Activated T-helper 2 cell treated with anti-CD3 and anti-CD28 coated beads, Interferon-gamma antibody, Interleukin-2, Interleukin-4, amounts not matched to agents 10 μg/mL and 5 μg/mL and 100 μg/mL, durations not matched to agents 14 hours and 24 hours and 36 hours (primary cell): ENCODE measurements at places on chromosomes 1 and 21. TPM values are rescaled to one million over a fixed set of nuclear protein-coding genes. Genes with fewer than 3 reads are reported as not detected.
A peak's percentile ranks its signal among the peaks of the same experiment; 100 is the strongest.

GRCh38 chr1:94552071-94552586, 10.6 kb upstream of the F3 start:
- no peaks in the 10 kb centered on the region for H3K4me1 ChIP-seq
- no peak for DNase-seq
- no peaks in the 10 kb centered on the region for H3K36me3 ChIP-seq
- no peak overlapping the region for H3K27ac ChIP-seq
- peaks cover 25% of the 10 kb centered on the region for H3K27me3 ChIP-seq

GRCh38 chr1:26069941-26070295, 2.5 kb upstream of the TRIM63 start:
- no peak for DNase-seq
- no peaks in the 10 kb centered on the region for H3K4me1 ChIP-seq
- no peaks in the 10 kb centered on the region for H3K36me3 ChIP-seq
- H3K4me3 ChIP-seq, result no peak overlapping the region
- H3K27ac ChIP-seq, result no peak overlapping the region

DNA sequence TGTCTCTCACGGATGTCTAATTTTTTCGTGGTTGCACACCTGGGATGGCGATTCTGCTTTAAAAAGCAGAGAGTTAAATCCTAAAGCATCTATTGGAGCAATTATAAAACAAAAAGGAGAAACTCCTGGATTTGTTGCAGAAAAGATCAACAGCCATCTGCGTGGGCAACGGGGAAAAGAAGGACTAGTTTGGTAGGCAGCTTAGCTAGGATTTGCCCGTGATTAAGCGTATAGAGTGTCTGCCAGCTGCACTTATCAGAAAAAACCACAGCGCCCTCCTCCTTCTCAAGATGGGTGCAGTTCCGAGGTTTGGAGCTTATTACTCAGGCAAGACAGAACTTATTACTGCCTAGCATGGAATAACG, 526 bp upstream of the SLC25A24 start:
- H3K36me3 ChIP-seq, result peaks cover 35% of the 10 kb centered on the region
- H3K27ac ChIP-seq, result peak overlapping the region; percentile 75
- H3K4me1 ChIP-seq, result peaks cover 37% of the 10 kb centered on the region
- DNase-seq, result peak; percentile 22

DNA sequence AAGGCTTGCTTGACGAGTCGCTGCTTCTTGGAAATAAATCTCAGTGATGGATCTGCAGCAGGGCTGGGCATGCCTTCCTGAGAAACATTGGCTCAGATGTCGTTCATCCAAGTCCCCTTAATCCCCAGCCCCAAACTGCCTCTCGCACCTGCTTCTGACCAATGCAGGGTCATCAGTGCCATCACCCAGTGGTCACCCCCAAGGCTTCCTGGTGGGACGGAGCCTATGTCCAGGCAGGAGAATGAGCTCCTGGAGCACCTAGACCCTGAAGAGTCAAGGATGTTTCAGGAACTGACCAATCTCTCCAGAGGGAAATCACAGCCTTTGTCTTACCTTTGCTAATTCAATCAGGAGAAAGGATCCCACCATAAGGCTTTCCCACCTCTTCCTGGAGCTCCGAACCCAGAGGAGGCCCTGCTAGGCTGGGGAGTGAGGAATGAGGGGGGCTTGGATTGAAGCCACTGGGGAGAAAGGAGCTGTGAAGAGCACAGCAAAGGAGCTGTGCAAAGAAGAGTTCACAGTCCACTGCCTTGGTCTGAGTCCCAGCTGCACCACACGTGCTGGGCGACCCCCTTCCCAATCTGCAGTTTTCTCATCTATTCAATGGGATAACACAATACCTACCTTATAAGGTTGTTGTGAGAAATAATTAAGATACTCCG, 416.1 kb downstream of the NPHP4 start:
- no peaks in the 10 kb centered on the region for H3K27me3 ChIP-seq
- no peaks in the 10 kb centered on the region for H3K36me3 ChIP-seq
- H3K4me3 ChIP-seq, result no peak overlapping the region
- DNase-seq, result no peak
- no peak overlapping the region for H3K27ac ChIP-seq

- no peaks in the 10 kb centered on the region for H3K36me3 ChIP-seq
- H3K4me1 ChIP-seq, result no peaks in the 10 kb centered on the region
- no peak overlapping the region for H3K27ac ChIP-seq
- no peak overlapping the region for H3K4me3 ChIP-seq
Observed at GRCh38 chr1:3463013-3463385, 8.5 kb downstream of the ARHGEF16 start.

DNA sequence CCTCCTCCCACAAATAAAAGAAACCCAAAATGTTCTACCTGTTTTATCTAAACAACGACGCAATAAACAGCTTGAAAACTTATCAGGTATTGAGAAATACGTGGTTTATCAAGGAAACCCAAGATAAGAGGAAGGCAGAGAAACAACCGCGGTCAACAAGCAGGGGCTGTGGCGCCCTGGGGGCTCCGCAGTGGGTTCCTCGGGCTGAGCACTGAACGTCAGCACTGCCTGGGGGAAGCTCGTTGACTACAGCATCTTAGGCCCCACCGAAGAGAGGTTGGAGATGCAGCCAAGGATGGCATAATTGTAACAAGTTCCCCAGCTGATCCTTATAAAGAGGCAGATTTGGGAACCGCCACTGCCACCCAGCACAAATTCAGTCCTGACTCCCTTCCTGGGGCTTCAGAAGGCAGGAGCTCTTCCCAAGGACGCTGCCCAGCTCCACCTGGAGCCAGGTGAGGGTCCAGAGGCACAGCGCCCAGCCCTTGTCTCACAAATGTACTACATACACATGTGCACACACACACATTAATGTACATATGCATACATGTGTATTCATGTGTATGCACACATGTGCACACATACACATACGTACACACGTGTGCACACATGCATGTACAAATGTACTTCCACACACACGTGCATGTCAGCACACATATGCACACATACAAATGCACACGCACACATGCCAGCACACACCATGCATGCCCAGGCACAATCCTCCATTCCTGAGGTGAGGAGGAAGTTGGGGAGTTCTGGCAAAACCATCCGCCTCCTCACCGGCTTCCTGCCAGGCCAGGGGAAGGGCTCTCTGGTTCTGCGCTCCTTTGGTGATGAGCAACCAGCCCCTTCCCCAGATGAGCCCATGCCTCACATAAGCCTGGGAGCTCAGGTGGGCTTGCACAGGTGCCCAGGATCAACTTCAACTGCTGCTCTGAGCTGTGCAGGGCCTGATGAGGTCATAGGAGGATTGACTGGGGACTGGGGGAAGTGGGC, 251.1 kb downstream of the NPHP4 start:
- H3K4me3 ChIP-seq, result no peak overlapping the region
- no peaks in the 10 kb centered on the region for H3K4me1 ChIP-seq
- DNase-seq, result no peak

DNA sequence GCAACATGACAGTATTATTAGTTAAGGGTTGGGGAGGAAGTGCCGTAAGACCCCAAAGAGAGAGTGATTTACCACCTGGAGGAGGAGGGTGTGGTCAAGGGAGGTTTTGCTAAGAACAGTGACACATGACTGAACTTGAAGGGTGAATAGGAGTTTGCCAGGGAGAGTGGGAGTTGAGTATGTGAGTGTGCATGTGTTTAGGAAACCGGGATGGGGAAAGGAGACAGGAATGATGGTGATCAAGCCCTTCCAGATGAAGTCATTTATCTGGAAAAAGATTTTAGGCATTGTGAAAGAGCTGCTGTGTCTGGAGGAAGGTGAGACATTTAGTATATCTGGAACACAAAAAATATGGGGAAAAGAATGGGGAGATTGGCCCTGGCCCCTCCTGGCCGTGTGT, 28.1 kb upstream of the IL10 start:
- H3K27me3 ChIP-seq, result peaks cover 11% of the 10 kb centered on the region
- DNase-seq, result no peak
- H3K4me3 ChIP-seq, result no peak overlapping the region
- no peaks in the 10 kb centered on the region for H3K36me3 ChIP-seq

TRIM67 gene
- not detected in 2 replicates for total RNA-seq
